HepG2 (cell line): ENCODE measurements at places on chromosomes 3 and 15. TPM values are rescaled to one million over a fixed set of nuclear protein-coding genes. Genes with fewer than 3 reads are reported as not detected.

The PLCL2 gene
- total RNA-seq, result not detected in 2 replicates

The RTP4 gene
- total RNA-seq, result 0.62 and 0.83 TPM in 2 replicates

The DNAJA4 gene
- not detected in 2 replicates for total RNA-seq

The TRNT1 gene
- total RNA-seq, result 27.7 and 31.1 TPM in 2 replicates

The MYD88 gene
- 7.6 and 14.5 TPM in 2 replicates for total RNA-seq

The CPEB1 gene
- 0.07 TPM in 1 of 2 replicates, not detected in the other for total RNA-seq

The PARP6 gene
- total RNA-seq, result 0.22 TPM in 1 of 2 replicates, not detected in the other

The NTRK3 gene
- not detected in 2 replicates for total RNA-seq

The SEMA3B gene
- total RNA-seq, result 25.6 and 93.2 TPM in 2 replicates

The FBXL22 gene
- total RNA-seq, result 0.20 and 0.33 TPM in 2 replicates

The TLNRD1 gene
- 4.6 and 5.3 TPM in 2 replicates for total RNA-seq

The GRAMD1C gene
- not detected in 2 replicates for total RNA-seq

The ZNF501 gene
- 2.8 and 4.1 TPM in 2 replicates for total RNA-seq

The KBTBD13 gene
- not detected in 2 replicates for total RNA-seq

The RGMA gene
- total RNA-seq, result not detected in 2 replicates

The CNTN4 gene
- 0.13 TPM in 1 of 2 replicates, not detected in the other for total RNA-seq

The UBA7 gene
- 5.8 and 9.5 TPM in 2 replicates for total RNA-seq

The C2CD4A gene
- 0.17 and 0.20 TPM in 2 replicates for total RNA-seq

The IL16 gene
- total RNA-seq, result not detected in 2 replicates

The ZNF860 gene
- total RNA-seq, result 0.55 and 0.66 TPM in 2 replicates

The HACD3 gene
- total RNA-seq, result 108 and 161 TPM in 2 replicates

The ZPLD1 gene
- not detected in 2 replicates for total RNA-seq

The SCAP gene
- 24.0 and 53.3 TPM in 2 replicates for total RNA-seq

The PPARG gene
- 13.9 and 14.4 TPM in 2 replicates for total RNA-seq

The TLR9 gene
- total RNA-seq, result not detected in 2 replicates

The XCR1 gene
- not detected in 2 replicates for total RNA-seq

The UBXN7 gene
- total RNA-seq, result 12.5 and 21.5 TPM in 2 replicates

The SAMD7 gene
- total RNA-seq, result not detected in 2 replicates

The RTF1 gene
- total RNA-seq, result 17.9 and 22.0 TPM in 2 replicates

The CD276 gene
- 32.4 and 55.2 TPM in 2 replicates for total RNA-seq

The SYNM gene
- total RNA-seq, result 3.7 and 6.0 TPM in 2 replicates

The SAMMSON gene
- not detected in 2 replicates for total RNA-seq

The TPRG1 gene
- total RNA-seq, result not detected in 2 replicates

The CCDC13 gene
- total RNA-seq, result 0.22 TPM in 1 of 2 replicates, not detected in the other
